CD4-positive, alpha-beta memory T cell (primary cell): ENCODE measurements at places on chromosomes 12 and 14.

DNA sequence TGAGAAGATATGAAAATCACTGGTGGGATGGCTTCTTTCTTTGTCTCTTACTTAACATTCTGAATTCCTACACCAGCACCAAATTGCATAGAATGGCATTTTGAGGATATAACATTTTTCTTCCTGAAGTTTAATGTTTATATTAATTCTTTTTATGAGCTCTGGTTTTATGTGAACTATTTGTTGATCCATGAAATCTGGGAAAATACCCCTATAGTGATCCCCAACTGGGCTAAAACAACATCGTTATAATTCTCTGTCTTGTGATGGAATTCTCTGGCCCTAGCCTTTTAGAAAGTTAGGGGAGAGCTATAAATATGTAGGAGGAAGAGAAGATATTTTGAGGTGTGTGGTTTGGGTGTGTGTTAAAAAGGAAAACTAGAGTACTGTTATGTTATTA, 29.2 kb downstream of the PELI2 start:
- H3K27me3 ChIP-seq: no peaks in the 10 kb centered on the region
- H3K4me1 ChIP-seq: peaks cover 23% of the 10 kb centered on the region
- H3K4me3 ChIP-seq: no peak overlapping the region
- DNase-seq: no peak
- H3K27ac ChIP-seq: no peak overlapping the region

GRCh38 chr12:50221228-50222008, 54.2 kb upstream of the CERS5 start:
- H3K4me3 ChIP-seq: peak overlapping the region; percentile 81
- peak overlapping the region; percentile 75 for H3K27ac ChIP-seq
- H3K4me1 ChIP-seq: peaks cover 49% of the 10 kb centered on the region
- H3K27me3 ChIP-seq: no peaks in the 10 kb centered on the region
- DNase-seq: no peak

- no peaks in the 10 kb centered on the region for H3K36me3 ChIP-seq
- H3K27ac ChIP-seq: no peak overlapping the region
- no peaks in the 10 kb centered on the region for H3K27me3 ChIP-seq
- no peak overlapping the region for H3K4me3 ChIP-seq
These were observed 420.1 kb downstream of the FUT8 start for GRCh38 chr14:65832431-65833266.

GRCh38 chr14:84454114-84454513, 1075.8 kb upstream of the FLRT2 start:
- no peaks in the 10 kb centered on the region for H3K27me3 ChIP-seq
- no peak overlapping the region for H3K4me3 ChIP-seq
- H3K4me1 ChIP-seq: no peaks in the 10 kb centered on the region
- H3K27ac ChIP-seq: no peak overlapping the region

DNA sequence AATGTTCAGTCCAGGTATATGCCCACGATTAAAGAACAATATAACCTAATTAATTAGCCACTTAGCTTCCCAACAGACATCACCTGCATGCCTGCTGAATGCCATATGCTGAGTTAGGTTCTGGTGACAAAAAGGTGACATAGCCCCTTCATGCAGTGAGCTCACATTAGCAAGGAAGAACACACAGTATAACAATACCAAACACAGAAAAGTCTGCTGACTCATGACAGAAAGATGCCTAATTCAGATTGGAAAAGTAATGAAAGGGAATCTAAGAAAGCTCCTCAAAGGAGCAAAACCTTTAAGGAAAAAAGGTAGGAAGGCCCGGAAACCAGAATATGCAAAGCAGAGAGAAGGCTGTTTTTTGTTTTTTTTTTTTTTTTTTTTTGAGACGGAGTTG, 59.0 kb downstream of the FERMT2 start:
- H3K4me3 ChIP-seq: no peak overlapping the region
- H3K4me1 ChIP-seq: peaks cover 7% of the 10 kb centered on the region
- no peak for DNase-seq
- no peak overlapping the region for H3K27ac ChIP-seq
- H3K27me3 ChIP-seq: no peaks in the 10 kb centered on the region
